H9 (cell line): ENCODE measurements at places on chromosomes 1 and 21.

GRCh38 chr1:188240772-188241406, 1412.1 kb downstream of the PLA2G4A start:
- no peak for DNase-seq

DNA sequence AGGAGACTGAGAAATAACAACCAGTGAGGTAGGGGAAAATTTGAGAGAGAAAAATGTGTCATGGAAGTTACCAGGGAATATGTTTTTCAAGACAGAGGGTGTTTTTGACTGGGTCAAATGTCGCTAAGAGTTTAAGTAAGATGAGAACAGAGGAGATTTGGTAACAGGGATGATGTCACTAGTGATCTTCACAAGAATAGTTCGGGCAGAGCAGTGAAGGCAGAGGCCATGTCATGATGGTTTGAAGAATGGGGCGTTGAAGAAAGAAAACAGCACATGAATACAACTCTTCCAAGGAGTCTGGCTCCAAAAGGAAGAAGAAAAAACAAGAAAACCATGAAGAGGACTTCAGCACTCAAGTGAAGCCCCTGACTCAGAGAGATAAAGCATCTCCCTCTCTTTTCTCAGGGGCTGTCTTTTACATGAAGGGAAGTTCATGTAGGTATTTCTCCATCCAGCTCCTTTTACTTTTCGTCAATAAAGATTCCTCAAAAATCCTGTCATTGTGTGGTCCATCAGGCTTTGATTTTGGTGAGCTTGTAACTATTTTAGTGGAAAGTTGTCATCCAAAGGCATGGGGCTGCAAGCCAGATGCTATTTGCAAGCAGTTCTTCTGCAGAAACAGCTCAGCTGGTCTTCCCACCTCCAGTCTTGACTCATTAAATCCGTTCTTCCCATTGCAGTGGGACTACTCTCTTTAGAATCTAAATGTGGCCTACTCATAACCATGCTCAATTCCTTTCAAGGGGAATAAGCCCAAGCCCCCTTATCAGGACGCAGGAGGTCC, 397.3 kb downstream of the LMX1A start:
- DNase-seq, result no peak

DNA sequence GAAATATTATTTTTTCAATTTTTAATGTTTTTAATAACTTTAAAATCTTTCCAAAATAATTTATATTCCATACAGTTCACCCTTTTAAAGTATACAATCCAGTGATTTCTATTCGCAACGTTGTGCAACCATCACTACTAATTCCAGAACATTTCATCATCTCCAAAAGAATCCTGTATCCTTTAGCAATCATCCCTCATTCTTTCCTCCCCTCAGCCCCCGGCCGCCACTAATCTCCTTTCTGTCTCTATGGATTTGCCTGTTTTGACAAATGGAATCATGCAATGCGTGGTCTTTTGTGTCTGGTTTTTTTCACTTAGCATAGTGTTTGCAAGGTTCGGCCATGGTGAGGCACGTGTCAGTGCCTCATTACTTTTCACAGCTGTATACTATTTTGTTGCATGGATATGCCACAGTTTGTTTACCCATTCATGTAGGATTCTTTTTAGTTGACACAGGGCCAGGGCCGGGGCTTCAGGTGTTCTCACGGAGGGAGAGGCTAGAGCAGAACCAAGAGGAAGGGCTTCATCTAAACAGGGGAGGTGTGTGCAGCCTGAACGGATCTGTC, 40.6 kb upstream of the ZBTB40 start:
- DNase-seq, result no peak

- peak; percentile 81 for DNase-seq
Observed at GRCh38 chr1:31705080-31705866, 1.5 kb upstream of the COL16A1 start.

DNA sequence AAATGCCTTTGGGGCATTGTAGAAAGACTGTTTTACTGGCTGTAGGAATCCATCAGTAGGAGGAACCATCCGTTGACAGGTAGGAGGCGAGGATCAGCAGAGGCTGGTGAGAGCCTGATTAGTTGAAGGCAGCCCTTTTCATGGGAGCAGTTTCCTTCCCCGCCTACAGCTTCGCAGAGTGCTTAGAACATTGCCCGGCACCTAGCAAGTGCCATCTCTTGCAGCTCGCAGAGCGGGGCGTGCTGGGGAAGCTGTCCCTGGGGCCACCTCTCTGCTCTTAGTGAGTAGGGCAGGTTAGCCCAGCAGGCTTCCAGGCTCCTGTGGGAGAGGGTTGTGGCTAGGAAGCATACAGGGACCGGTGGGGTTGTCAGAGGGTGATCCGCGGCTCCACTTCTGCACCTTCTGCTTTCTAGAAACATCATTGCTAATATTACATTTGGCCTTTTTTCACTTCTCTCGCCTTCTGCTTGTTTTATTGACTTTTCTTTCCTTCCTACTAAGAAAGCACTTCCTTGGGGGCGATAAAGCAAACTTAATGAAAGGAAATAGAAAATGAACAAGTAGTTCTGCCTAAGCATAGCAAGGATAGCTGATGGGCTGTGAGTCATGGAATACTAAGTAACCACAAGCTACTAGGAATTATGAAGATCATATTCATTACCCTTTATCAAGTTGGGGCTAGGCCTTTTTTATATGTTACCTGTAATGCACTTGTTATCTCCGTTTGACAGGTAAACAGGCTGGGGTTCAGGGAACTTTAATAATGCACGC, 176.7 kb downstream of the GALNT2 start:
- no peak for DNase-seq

GRCh38 chr1:183394435-183394834, 23.7 kb downstream of the NMNAT2 start:
- no peak for DNase-seq

- no peak for DNase-seq
Observed at GRCh38 chr1:227949954-227950734, 2.4 kb upstream of the WNT9A start.

DNA sequence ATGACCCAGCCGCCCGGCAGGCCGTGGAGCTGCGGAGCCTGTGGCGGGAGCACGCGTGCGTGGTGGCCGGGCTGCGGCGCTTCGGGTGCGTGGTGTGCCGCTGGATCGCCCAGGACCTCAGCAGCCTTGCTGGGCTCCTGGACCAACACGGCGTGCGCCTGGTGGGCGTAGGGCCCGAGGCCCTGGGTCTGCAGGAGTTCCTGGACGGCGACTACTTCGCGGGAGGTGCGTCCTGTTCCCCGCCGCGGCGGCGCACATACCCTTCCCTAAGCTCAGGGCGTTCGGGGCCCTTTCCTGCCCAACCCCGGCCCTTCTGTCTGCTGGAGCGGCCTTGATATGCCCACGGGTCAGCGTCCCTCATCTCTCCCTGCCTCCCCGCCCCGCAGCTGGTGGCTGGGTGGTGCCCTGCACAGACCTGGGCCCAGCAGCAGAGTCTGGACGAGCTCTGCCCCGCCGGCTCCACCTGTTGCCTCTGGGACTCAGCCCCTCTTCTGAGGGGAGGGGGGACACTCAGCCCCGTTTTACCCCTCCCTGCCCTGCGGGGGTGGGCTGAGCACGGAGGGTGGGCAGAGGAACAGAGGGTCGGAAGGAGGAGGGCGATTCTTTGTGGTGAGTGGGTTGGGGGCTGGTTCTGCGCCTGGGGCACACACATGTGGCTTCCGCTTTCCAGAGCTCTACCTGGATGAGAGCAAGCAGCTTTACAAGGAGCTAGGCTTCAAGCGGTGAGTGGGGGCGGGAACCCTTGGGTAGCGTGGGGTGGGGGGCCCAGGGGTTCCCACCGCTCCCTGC, 688 bp downstream of the PRXL2B start:
- DNase-seq, result no peak

GRCh38 chr1:41758904-41759548, 159.7 kb downstream of the HIVEP3 start:
- no peak for DNase-seq

- DNase-seq, result no peak
Observed at GRCh38 chr1:31689854-31690253, 14.0 kb downstream of the COL16A1 start.

GRCh38 chr1:233662575-233663304, 48.8 kb downstream of the KCNK1 start:
- DNase-seq, result no peak

DNA sequence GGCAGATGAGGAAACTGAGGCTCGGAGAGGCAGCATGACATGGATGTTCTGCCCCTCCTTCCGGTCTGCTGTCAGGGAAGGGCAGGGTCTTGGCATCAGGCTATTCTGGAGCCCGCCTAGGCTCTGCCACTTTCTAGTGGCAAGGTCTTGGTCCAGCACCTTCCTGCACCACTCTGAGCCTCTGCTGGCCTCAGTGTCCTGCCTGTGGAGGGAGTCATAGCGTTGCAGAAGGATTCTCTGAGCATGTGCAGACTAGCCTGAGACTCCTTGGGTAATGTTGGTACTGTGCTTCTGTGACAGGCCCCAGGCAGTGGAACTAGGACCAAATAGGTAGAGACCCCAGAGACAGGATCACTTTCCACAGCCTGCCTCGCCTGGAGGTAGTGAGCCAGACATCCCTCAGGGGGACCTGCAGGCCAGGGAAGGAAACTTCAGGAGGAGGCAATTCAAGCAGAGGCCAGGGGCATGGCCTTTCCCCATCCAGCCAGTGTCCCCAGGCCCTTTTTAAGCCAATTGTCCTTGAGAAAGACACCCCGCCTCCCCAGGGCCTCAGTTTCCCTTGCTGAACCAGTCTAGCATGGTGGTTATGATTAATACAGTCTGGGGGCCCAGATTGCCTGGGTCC, 10.6 kb downstream of the EDN2 start:
- DNase-seq, result no peak

DNA sequence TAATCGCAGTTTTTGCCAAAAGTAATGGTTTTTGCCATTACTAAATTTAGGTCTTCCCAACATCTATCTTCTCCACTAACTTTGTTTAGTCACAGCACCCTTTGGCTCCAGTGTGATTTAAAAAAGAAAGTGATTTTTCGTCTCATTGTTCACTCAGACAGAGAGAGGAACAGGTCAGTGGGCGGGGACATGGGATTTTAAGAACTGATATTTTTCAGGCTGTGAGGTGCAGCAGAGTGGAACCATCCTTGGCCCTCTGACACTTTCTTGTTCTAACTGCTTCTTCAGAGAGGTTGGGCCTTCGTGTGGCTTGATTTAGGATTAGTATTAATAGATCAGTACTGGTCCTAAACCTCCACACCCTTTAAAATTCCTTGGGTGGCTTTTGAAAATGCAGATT, 38.8 kb downstream of the CASQ2 start:
- DNase-seq, result no peak
